CD4-positive, alpha-beta T cell treated with Interferon gamma for 1 hour (primary cell): ENCODE measurements at places on chromosomes 12 and 14.

GRCh38 chr14:68896132-68896531 is 83.0 kb downstream of the ACTN1 start:
- DNase-seq = no peak

GRCh38 chr12:3600039-3600720 is 109.2 kb downstream of the PRMT8 start:
- DNase-seq = no peak

DNA sequence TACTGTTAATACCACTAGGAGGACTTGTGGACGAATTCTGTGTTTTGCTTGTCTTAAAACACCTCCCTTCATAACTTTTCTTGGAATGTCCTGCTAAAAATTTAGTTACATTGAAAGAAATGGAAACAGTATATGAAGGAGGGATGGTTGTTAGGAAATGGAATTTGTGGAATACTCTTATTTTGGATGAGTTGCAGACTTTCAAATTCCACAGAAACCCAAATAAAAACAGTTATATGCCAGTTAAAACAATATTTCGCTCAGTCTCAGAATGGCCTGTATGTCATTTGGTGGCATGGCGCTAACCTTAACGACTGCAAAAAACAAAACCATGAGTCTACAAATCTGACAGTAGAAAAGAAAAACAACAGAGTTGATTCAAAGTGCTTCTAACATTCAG is 12.2 kb upstream of the ARHGAP5 start:
- no peak for DNase-seq

DNA sequence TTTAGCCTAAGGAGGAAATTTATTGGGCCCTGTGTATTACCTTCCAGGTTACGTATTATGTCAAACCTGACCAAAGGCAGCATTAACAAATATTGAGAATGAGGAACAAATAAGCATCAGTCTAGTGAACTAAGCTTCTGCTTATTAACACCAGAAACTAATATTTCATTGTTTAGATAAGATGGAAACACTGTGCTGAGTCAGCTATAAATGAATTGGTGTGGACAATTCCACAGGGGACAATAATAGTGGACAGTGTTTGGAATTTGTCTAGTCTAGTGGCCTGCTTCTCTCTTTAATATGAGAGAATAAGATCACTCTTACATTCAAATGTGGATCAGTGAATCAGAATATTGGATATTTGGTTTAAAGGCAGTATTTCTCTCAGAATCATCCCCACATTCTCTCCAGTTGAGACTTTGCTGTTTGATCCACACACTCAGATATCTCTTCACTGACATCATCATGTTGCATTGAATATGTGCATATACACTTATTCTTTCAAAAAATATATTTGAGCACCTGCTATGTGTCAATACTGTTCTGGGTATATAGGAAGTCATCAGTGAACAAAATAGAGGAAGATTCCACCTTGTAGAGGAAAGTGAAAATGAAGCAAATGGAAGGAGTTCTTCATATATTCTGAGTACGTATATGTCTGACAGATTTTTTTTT is 136.3 kb downstream of the DIO2 start:
- no peak for DNase-seq

GRCh38 chr12:11689591-11690186 is 40.2 kb downstream of the ETV6 start:
- no peak for DNase-seq

- no peak for DNase-seq
These were observed 388.6 kb downstream of the RAD51B start for GRCh38 chr14:68208218-68208617.

DNA sequence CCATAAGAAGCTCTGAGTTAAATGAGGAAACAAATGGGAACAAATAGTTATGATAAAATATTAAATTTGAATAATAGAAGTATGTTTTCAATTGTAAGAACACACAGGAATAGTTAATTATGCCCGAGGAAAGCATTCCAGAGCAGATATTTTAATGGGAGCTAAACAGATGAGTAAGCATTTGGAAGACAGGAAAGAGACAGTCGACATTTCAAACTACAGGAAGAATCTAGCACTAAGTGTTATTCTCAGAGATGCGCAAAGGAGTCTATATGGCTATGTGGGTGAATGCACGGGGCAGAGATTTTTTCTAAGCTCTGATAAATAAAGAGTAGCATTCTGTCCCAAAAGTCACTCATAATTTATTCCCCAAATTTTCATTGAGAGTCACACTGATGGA is 64.5 kb upstream of the SSTR1 start:
- DNase-seq = no peak

GRCh38 chr12:126582231-126582630 is 1517.0 kb downstream of the AACS start:
- no peak for DNase-seq

- no peak for DNase-seq
These were observed 200.6 kb upstream of the CNOT2 start for GRCh38 chr12:70042675-70043074.

- peak; percentile 53 for DNase-seq
These were observed 6.4 kb upstream of the RABGGTA start for GRCh38 chr14:24277606-24278321.

DNA sequence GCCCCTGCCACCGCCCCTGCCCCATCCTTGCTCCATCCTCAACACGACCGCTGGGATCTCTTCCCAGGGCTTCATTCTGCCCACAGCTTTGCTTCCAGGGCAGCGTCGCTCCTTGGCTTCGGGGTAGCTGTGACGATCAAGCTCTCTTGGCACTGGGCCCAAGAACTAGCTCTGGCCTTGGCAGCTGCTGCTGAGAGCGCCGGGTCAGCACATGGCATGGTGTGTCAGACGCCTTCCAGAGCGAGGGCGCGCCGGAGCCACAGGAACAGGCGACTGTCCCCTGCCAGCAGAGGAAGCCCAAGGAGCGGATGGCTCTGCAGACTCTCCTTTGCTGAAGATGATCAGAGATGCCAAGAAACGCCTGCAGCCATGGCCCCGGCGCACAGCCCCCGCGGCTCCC is 15.9 kb downstream of the RAB35 start:
- no peak for DNase-seq

- no peak for DNase-seq
These were observed 33.2 kb upstream of the RAD51AP1 start for GRCh38 chr12:4505376-4505986.

- peak; percentile 23 for DNase-seq
These were observed 44.9 kb downstream of the DDX11 start for GRCh38 chr12:31118347-31119191.

DNA sequence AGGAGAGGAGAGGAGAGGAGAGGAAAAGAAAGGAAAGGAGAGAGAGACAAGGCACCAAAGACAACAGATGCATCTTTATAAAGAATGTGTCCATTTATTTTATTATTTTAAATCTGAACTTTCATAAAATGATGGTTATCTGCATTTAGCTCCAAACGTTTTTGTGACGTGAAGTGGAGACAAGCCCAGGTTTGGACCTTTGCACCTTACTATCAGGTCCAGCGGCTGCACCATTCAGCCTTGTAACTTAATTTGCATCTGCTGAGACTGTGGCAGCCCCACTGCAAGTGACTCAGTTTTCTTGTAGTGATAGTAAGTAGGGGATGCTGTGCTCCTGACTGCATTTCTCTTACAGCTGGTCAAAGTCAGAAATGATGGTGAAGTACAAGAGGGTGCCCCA is 130.7 kb downstream of the NTF3 start:
- DNase-seq = no peak

DNA sequence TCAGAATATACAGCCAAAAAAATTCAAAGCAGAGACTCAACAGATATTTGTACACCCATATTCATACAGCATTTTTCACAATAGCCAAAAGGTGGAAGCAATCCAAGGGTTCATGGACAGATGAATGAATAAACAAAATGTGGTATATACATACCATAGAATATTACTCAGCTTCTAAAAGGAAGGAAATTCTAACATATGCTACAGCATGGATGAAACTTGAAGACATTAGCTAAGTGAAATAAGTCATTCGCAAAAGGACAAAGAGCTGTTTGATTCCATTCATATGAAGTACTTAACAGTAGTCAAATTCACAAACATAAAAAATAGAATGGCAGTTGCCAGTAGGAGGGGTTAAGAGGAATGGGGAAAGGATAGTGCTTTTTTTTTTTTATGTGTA is 91.8 kb upstream of the ARID2 start:
- DNase-seq = no peak
